Gastrocnemius medialis (tissue), 4 donors: ENCODE measurements at places on chromosomes 6 and 20. TPM values are rescaled to one million over a fixed set of nuclear protein-coding genes. Genes with fewer than 3 reads are reported as not detected.

DNA sequence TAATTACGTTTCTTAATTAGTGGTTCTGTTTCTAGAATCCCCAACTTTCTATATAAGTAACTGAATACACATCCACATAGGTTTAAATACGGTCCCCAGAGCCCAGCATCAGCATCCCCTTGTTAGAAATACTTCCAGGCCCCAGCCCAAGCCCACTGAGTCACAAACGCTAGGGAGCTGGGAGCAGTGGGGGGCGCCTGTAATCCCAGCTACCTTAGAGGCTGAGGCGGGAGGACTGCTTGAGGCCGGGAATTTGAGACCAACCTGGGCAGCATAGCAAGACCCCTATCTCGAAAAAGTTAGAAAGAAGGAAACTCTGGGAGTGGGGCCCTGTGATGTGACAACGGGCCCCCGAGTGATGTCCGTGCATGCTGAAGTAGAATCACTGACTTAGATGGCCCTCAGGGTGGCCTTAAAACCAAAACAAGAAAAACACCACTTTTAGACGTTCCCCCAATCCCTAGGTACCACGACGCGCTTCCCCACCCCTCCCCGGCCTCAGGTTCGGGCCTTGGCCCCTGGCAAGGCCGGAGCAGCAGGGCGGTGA, 1.3 kb upstream of the PPP1R3G start:
- H3K4me1 ChIP-seq, result peaks cover 15% of the 10 kb centered on the region
- no peak for DNase-seq
- H3K4me3 ChIP-seq, result peak overlapping the region; percentile 65
- peaks cover 5% of the 10 kb centered on the region for H3K27me3 ChIP-seq
- no peak overlapping the region for H3K27ac ChIP-seq
- H3K36me3 ChIP-seq, result no peaks in the 10 kb centered on the region

EPPIN gene
- total RNA-seq, result not detected

- H3K27me3 ChIP-seq, result no peaks in the 10 kb centered on the region
- H3K4me1 ChIP-seq, result no peaks in the 10 kb centered on the region
- H3K36me3 ChIP-seq, result no peaks in the 10 kb centered on the region
- no peak overlapping the region for H3K27ac ChIP-seq
- H3K4me3 ChIP-seq, result no peak overlapping the region
- DNase-seq, result no peak
These were observed 23.2 kb upstream of the PNPLA1 start for GRCh38 chr6:36246506-36247268.

RSPH9 gene
- total RNA-seq, result not detected

- DNase-seq, result no peak
- H3K36me3 ChIP-seq, result no peaks in the 10 kb centered on the region
- no peak overlapping the region for H3K4me3 ChIP-seq
- H3K27me3 ChIP-seq, result no peaks in the 10 kb centered on the region
- H3K27ac ChIP-seq, result no peak overlapping the region
These were observed 127.9 kb downstream of the PXDC1 start for GRCh38 chr6:3623451-3624249.

DNA sequence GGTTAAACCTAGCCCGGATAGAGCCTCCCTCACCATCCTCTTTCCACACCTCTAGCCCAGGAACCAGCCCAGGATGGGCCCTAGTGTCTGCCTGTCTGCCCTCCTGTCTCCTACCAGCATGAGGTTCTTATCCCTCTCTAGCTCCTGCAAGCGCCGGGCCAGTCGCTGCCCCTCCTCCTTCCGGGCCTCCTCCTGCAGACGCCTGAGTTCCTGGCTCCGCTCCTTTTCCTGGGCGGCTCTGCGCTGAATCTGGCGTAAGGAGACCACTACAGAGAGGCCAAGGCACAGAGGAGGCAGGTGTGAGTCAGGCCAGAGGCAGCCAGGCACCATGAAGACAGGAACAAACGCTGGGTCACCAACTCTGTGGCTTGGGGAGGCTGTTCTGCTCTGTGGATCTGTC, 4.3 kb upstream of the PSORS1C2 start:
- H3K4me1 ChIP-seq, result no peaks in the 10 kb centered on the region
- no peak overlapping the region for H3K27ac ChIP-seq
- DNase-seq, result no peak
- H3K36me3 ChIP-seq, result peaks cover 15% of the 10 kb centered on the region

RSPH4A gene
- 0.16 TPM for total RNA-seq

HLA-G gene
- total RNA-seq, result not detected

DNA sequence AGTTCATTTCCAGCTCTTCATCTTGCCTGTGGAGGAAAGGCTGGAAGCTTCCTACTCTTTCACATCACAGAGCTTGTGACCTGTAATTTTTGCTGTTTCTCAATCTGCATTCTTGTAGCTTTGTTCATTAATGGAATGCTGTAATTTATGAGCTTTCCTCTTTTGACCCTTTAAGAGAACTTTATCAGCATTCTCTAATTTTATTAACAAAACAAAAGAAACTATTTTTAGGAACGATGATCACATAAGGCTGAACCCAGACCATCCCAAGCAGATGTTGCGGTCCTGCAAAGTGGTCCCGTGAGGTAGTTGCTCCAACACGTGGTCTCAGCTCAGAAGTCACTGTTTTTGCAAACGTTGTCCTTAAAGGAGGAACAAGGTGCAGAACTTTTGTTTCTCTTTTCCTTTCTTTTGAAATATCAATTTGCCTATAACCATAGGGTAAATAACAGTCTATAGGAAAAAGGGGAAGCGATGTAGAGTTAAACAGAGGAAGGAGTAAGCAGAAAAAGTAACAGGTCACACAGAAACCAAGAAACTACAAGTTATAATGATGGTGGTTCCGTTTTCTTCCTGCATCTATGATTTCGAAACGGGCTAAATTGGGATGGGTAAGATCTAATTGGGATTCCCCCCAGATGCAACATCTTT, 121.3 kb upstream of the PHACTR1 start:
- no peaks in the 10 kb centered on the region for H3K27me3 ChIP-seq
- no peaks in the 10 kb centered on the region for H3K4me1 ChIP-seq
- H3K27ac ChIP-seq, result no peak overlapping the region
- no peaks in the 10 kb centered on the region for H3K36me3 ChIP-seq

VIP gene
- total RNA-seq, result not detected

SPEF1 gene
- total RNA-seq, result not detected

PNLDC1 gene
- total RNA-seq, result not detected

DNA sequence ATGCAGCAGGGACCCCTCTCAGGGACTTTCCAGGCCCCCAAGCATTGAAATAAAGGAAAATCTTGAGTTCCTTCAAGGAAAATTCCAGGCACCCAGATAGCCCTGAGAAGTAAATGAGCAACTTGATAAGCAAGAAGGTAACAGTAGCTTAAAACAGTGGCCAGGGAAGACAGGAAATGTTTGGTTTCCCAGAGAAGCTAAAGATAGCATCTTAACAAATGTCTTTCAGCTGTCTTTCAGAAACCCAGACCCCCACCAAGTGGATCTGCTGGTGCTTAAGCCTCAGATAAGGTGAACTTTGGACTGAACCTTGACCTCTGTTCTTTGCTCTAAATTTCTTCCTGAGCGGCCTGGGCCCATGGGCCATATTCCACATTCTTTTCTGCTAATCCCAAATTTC, 117.8 kb upstream of the CST7 start:
- no peak overlapping the region for H3K4me3 ChIP-seq
- no peaks in the 10 kb centered on the region for H3K36me3 ChIP-seq

GRCh38 chr20:25470045-25470444, 62.6 kb downstream of the GINS1 start:
- H3K4me3 ChIP-seq, result no peak overlapping the region
- no peak overlapping the region for H3K27ac ChIP-seq
- H3K27me3 ChIP-seq, result no peaks in the 10 kb centered on the region
- DNase-seq, result no peak

TOX2 gene
- not detected for total RNA-seq

DNA sequence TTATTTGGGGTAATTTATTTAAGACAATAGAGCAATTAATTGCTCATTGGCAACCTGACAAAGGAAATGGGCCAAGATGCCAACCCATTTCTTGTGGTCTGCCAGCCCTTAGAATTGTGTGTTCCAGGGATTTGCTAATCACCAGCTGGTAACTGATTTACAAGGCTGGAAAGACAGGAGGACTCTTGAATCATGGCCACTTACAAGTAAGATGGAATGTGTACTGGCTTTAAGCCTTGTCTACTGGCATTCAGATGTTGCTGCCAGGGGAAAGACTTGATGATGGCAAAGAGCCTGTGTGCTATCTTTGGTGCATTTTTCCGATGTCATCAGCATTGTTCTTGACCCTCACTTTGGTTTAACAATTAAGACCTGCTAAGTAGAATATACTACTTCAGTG, 91.0 kb downstream of the BCKDHB start:
- DNase-seq, result no peak
- H3K4me3 ChIP-seq, result no peak overlapping the region
- no peak overlapping the region for H3K27ac ChIP-seq

DNA sequence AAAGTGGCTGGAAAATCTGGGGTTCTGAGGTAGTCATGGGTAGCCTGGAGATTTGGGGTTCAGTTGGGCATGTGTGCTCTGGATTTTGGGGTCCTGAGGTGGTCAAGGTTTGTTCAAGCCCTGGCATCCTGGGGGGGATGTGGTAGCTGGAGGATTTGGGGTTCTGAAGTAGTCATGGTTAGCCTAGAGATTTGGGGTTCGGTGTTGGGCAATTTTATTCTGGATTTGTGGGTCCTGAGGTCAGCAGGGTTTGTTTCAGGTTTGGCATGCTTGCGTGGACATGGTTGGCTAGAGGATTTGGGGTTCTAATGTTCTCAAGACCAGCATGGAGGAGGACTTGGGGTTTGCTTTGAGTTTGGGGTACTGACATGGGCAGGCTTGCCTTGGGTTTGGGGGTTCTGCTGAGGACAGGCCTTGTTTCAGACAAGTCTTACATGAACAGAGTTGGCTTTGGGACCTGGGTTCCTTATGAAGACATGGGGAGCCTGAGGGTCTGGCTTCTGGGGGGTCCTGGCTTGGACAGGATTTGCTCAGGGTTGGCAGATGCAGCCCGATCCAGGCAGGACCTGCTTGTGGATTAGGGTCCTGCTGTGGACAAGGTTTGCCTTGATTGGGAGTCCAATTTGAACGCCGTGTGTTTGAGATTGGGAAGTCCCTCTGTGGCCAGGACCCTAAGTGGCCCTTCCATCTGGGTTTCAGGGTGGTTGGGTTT, 906 bp downstream of the ANKRD60 start:
- H3K36me3 ChIP-seq, result no peaks in the 10 kb centered on the region
- no peak overlapping the region for H3K4me3 ChIP-seq
- H3K27me3 ChIP-seq, result peaks cover 38% of the 10 kb centered on the region
- H3K27ac ChIP-seq, result no peak overlapping the region
- H3K4me1 ChIP-seq, result no peaks in the 10 kb centered on the region

- peaks cover 15% of the 10 kb centered on the region for H3K4me1 ChIP-seq
- H3K27ac ChIP-seq, result peak overlapping the region; percentile 90
- no peaks in the 10 kb centered on the region for H3K36me3 ChIP-seq
These were observed 30.5 kb upstream of the HFE start for GRCh38 chr6:26056583-26057350.

DNA sequence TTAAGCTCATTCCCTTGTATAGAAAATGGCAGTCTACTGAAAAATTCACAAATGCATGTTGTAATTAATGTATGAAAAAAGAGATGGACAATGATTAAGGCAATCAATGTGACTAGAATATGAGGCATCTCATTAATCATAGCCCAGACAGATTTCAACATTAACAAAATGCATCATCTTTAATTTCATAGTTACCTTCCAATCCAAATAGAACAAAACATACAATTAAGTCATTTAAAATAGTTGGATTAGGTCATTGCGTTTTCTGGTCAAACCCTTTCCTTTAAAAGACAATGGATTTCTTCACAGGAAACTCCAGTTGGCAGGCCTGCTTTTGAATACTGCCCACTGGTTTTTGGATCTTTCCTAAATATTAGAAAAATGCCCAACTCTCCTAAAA, 203.9 kb downstream of the HAO1 start:
- no peaks in the 10 kb centered on the region for H3K36me3 ChIP-seq
- DNase-seq, result no peak
- H3K4me1 ChIP-seq, result no peaks in the 10 kb centered on the region
- H3K27me3 ChIP-seq, result no peaks in the 10 kb centered on the region
- H3K4me3 ChIP-seq, result no peak overlapping the region

LY6G5C gene
- total RNA-seq, result 1.3 TPM

DNA sequence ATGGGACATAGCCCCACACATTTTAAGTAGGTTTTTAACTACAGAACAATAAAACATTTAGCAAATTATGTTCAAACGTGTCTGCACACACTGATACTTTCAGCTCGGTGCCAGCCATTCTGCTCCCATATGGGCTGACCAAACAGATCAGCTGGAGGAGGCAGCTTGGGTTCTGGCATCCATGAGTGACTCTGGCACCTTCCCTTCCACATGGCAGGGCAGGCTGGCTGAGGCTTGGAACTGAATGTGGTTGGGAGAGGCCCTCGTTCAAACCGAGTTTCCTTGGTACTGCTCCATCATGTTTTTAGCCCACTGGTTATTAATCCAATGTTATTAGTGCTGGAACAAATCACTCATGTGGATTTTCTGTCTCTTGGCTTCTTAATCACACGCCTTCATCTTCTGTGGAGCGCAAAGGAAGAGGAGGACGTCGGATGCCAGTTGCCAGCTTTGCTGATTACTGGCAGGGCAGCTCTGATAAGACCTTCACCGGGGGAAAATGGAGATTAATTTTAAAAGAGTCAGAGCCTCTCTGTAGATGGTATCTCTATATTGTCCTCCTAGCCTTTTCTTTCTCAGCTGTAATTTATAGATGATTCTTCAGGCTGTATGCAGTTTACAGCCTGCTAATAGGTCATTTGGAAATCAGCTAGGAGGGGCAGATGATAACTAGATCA, 93.1 kb upstream of the TIAM2 start:
- H3K4me3 ChIP-seq, result no peak overlapping the region
- no peaks in the 10 kb centered on the region for H3K4me1 ChIP-seq
- H3K36me3 ChIP-seq, result no peaks in the 10 kb centered on the region
- H3K27me3 ChIP-seq, result no peaks in the 10 kb centered on the region
- DNase-seq, result no peak

- H3K27ac ChIP-seq, result no peak within 1 kb of the TSS
- DNase-seq, result no peak
- no peaks in the 10 kb centered on the region for H3K4me1 ChIP-seq
- no peaks in the 10 kb centered on the region for H3K36me3 ChIP-seq
These were observed at the start of gene SLA2 for GRCh38 chr20:36645998-36646397. SLA2 (minus strand) TSS chr20:36646196; CDS start chr20:36641335, 4,861 bp downstream.

IMPG1 gene
- not detected for total RNA-seq

DNA sequence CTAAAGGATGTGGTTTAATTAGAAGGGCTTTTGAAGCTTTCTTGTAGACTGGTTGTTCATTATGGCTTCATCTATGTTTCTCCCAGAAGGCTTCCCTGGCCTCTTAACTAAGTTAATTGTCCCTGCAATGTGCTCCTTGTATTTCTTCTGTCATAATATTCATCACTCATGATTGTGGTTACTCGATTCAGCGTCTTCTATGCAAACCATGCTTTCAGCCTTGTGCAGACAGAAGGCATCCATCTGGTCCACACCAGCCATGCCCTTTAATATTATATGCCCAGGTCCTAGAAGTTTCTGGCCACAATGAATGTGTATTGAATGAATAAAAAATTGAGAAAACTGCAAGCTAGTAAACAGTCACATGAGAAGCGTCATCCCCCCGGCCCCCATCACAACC, 163.2 kb downstream of the KHDC1L start:
- H3K4me3 ChIP-seq, result no peak overlapping the region
- H3K27ac ChIP-seq, result no peak overlapping the region
- H3K27me3 ChIP-seq, result no peaks in the 10 kb centered on the region
- no peaks in the 10 kb centered on the region for H3K36me3 ChIP-seq
- no peak for DNase-seq

- no peak for DNase-seq
- peak overlapping the region; percentile 95 for H3K27ac ChIP-seq
- peaks cover 100% of the 10 kb centered on the region for H3K4me1 ChIP-seq
- no peaks in the 10 kb centered on the region for H3K27me3 ChIP-seq
- H3K4me3 ChIP-seq, result no peak overlapping the region
These were observed 10.9 kb downstream of the ACSS1 start for GRCh38 chr20:25046736-25047666.
